ENCODE measurements at places on chromosomes 1 and 21.
A peak's percentile ranks its signal among the peaks of the same experiment; 100 is the strongest.

GRCh38 chr1:7912145-7912544 lies 28.5 kb downstream of the TNFRSF9 start:
- no peak for DNase-seq

DNA sequence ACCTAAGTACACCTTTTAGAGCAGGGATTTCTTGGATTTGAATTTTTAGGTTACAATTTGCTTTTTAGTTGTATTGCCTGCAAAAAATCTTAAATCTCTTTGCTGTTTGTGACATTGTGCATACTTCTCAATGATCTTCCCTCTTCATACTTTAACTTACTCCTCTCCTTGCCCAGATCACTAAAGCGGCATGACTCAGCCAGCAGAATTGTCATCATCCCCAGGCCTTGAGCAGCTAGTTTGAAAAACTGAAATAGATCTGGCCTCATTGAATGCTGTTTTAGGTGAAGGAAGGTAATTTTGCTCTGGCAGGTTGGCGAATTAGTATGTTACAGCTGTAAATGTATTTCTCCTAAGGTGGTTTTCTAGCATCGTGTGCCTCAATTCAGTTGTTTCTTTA lies 145.9 kb downstream of the RYR2 start:
- no peak for DNase-seq

DNA sequence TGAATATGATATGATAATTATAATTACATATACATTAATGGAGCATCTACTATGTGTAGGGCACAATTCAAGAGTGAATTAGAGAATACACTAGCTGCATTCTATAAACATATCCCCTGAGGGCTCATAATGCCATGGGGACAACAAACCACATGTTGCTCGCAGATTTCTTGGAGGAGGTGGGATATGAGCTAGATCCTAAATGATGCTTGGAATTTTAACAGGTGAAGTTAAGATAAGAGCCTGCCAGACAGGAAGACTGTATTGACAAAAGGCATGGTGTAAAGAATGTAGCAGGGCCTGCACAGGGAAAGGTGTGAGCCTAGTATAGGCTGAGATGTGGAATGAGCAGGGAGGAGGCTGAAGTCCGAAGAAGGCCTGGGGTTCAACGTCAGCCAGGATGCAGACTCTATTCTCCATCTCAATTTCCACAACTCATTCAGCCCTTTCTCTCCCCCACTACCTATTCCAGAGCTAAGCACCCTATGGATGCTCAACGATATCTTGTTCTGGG lies 120.2 kb downstream of the ELAVL4 start:
- DNase-seq: no peak

DNA sequence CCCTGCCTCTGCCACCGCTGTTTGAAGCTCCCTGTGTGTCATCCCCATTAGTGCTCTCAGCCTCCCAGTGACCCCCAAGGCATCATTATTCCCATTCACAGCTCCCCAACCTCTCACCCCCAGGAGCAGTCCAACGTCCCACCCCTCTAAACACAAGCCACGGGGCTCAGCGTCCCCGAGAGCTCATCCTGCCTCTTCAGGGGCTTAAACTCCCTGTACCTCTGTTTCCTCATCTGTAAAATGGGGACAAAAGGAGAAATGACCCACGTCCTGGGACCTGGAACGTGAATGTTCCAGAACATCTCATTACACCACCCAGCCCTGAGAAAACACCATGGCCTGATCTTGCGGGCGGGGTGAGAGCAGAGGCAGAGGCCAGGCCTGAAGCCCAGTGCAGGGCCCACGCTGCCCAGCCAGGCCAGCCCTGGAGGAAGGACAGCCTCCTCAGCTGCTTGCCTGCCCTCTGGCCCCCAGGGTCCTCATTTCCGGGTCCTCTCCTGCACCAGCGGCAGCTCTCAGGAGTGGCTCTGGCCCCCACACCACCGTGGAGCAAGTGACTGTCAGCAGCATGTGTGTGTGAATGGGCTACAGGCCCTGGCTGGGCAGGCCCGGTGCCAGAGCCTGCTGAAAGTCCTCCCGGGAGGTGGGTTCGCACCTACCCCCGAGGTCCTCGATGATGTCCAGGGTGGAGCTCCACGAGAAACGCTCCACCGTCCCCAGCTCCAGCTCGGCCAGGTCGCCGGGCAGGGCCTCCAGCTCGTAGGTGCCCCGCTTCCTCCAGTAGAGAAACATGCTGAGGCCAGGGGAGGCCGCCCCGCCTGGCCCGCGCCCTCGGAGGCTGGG lies 14.1 kb upstream of the PLEKHG5 start:
- no peak for DNase-seq

- no peak for DNase-seq
Measured at GRCh38 chr21:20729376-20729775, 268.8 kb upstream of the NCAM2 start.

DNA sequence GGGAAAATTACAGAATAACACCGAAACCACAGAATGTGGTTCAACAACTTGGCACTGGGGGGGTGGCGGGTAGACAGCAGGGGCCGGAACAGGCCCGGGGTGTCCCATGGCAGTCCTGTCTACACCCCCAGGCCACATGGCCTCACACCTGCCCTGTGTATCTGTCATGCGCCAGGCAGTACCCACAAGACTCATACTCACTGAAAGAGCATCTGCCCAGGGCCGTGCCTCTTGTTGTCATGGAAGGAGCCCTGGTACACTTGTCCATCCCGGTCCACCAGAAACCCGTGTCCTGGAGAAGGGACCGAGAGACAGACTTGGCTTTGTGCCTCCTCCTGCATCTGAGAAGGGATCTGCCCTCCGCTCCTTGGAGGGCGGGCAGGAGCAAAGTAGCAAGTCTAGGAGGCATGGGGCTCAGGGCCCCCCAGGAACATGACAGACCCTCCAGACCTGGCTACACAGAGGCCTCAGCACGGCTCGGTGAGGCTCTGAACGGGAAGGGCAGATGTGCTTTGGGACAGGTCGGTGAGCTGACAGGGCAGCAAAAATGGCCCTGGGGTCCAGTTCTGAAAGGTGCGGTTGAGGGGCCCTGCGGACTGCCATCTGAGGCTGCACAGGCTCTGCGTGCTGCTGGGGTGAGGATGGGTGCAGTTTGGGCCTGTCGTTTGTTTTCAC lies 5.6 kb downstream of the MORN1 start:
- no peak for DNase-seq

DNA sequence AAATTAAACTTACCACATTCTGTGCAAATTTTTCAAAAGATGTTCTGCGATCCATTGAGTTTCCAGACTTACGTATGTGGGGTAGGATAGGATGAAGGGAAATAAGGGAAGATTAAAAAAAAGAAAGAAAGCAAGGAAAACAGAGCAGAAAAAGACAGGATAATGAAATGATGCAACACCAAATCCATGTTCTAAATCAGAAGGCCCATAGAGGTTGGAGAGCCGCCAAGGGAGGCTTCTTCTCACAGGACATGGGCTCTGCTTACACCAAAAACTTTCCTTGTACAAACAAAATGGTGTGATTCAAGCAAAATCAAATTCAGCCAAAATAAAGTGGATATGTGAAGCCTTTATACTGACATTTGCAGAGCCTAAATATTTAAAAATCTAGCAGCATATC lies 189.5 kb upstream of the GREM2 start:
- DNase-seq: no peak

- DNase-seq: no peak
Measured at GRCh38 chr1:175272361-175272760, 79.8 kb upstream of the KIAA0040 start.

- no peak for DNase-seq
Measured at GRCh38 chr1:173023343-173023742, 27.4 kb downstream of the TNFSF18 start.

GRCh38 chr1:172391976-172392375 lies 28.5 kb upstream of the C1orf105 start:
- DNase-seq: no peak

GRCh38 chr21:45318556-45319404 lies 31.1 kb upstream of the POFUT2 start:
- DNase-seq: no peak

DNA sequence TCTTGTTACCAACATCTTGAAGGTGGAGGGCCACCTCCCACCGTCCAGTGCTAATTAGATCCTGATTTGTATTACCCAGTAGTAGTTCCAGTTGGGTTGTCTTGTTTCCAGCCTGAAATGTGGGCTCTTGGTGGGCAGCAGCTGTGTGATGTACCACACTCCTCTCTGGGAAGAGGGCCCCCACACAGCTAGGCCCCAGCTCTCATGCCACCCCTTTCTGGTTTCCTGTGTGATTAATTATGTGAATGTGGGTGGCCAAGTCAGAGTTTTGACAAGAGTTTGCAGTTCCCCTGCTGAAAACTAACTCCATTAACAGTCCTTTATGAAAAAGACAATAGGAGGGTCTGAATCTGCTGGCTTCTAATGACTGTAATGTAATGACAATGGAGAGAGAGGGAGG lies 3.8 kb downstream of the HMGB4 start:
- no peak for DNase-seq

GRCh38 chr1:30990591-30990990 lies 74.9 kb downstream of the PUM1 start:
- no peak for DNase-seq

- no peak for DNase-seq
Measured at GRCh38 chr1:29581256-29581655, 344.9 kb downstream of the PTPRU start.

- no peak for DNase-seq
Measured at GRCh38 chr1:153919876-153920852, 2.6 kb downstream of the GATAD2B start.

GRCh38 chr1:74343216-74343615 lies 108.0 kb downstream of the TNNI3K start:
- DNase-seq: no peak

DNA sequence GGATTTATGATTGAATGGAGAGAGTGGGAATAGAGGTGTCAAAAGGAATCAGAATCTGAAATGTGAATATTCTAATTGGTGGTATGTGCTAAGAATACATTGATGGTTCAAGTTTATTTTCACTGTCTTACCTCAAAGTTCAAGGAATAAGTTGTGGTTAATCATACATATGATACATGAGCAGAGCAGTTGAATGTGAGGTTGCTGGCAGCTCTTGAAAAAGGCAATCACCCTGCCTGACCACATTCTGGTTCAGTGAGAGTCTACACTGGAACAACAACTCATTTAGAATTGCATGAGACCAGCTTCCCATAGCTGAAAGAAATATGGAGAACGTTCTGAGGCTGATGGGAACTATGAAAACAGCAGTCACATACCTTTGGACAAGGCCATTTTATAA lies 68.3 kb upstream of the ARHGAP29 start:
- no peak for DNase-seq

DNA sequence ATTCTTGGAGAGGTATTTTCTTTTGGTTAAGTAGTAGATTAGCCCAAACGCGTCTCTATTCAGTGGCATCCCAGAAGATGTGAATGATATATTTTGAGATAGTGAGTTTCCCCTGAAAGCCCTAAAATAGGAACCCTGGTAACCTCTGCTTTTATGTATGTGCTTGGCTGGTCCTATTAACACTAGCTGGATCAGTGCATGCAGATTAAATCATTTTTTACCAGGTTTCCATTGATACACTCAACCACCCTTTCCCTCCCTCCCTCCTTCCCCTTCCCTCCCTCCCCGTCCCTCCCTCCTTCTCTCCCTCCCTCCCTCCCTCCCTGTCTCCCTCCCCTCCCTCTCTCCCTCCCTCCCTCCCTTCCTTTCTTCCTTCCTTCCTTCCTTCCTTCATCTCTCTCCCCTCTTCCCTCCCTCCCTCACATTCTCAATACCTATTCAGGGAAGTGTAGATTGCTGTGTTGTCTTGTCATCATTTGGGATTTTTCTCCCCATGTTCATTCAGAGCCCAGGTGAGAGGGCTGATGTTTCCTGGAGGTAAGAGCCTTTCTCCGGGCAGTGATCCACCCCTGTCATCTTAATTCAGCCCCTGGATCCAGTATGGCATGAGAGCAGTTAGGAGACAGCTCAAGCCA lies 406.8 kb downstream of the PRDM2 start:
- DNase-seq: no peak

- DNase-seq: no peak
Measured at GRCh38 chr1:4718071-4718470, 63.7 kb downstream of the AJAP1 start.

DNA sequence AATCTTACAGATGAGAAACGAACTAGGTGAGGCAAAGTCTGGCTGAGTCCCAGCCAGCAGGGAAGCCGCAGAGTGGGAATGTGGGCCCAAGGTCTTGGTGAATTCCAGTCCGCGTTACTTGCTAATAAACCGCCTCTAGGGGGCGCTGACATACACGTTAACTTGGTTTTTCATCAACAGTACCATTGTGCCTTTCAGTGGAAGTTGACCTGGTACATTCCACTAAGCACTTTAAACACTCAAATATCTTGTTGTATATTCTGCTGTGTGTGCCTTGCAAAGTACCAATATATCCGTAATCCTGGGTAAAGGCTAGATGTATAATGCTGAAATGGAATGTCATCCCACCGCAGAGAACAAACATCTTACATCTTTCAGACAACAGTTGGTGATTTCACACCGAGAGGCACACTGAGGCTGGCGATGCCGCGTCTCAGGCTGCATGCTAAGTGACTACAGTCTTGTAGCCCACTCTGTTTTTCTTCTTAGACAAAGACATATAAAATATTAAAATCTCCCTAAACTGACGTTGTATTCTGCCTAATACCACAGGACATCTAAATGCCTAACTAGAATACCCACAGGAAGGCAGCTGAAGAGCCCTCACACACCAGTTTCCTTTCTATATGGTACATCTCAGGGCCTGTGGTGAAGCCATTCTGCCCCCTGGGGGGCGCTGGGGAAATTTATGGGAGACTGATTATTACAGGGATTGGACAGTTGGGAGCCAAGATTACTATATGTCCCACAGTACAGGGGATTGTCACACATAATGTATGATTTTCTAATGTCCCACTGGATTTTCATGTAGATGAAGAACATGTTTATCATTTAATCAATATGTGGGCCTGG lies 49.2 kb upstream of the C1orf198 start:
- DNase-seq: peak; percentile 48

GRCh38 chr21:32306021-32306780 lies 7.5 kb downstream of the MRAP start:
- no peak for DNase-seq

- no peak for DNase-seq
Measured at GRCh38 chr1:175192111-175192629, 406 bp downstream of the KIAA0040 start.

DNA sequence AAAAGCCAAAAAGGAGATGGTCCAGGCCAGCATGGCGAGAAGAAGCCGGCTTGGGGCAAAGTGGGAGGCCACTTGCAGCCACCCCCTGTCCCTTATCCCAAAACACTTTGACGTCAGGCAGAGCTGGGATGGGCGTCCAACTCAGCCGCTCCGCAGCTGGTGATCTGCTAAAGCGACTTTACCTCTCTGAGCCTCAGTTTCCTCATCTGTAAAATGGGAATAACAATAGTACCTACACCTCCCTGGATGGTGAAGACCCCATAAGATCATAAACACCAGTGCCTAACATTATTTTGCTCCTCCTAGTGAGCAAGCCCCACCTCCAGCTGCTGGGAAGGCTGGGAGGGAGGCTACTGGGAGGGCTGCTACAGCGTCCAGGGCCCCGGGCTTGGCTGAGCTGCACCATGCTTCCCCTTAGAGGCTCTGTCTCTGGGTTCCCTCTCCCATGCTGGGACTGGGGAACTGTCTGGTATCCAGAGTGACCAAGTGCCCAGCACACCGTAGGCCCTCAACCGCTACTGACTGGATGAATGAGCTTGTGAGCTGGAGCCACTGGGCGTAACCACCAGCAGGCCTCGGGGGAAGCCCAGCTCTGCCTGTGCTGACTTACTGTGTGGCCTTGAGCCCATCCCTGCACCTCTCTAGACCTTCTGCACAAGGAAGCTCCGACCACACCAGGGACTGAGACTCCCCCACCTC lies 18.3 kb downstream of the IFFO2 start:
- no peak for DNase-seq
